GM23248 (cell line): ENCODE measurements at places on chromosomes 3 and 15. TPM values are rescaled to one million over a fixed set of nuclear protein-coding genes. Genes with fewer than 3 reads are reported as not detected.

SKOR1 gene
- polyA plus RNA-seq, result not detected in 2 replicates

SAMD7 gene
- polyA plus RNA-seq, result not detected in 2 replicates

FANCD2OS gene
- polyA plus RNA-seq, result not detected in 2 replicates

CERS3 gene
- polyA plus RNA-seq, result not detected in 2 replicates

SLC7A14 gene
- polyA plus RNA-seq, result 0.05 and 0.06 TPM in 2 replicates

ABHD17C gene
- polyA plus RNA-seq, result 2.1 and 2.2 TPM in 2 replicates

TICRR gene
- polyA plus RNA-seq, result 1.2 and 1.3 TPM in 2 replicates

SATB1 gene
- polyA plus RNA-seq, result 5.5 and 5.7 TPM in 2 replicates

LYZL4 gene
- not detected in 2 replicates for polyA plus RNA-seq

CHRNB4 gene
- polyA plus RNA-seq, result not detected in 2 replicates

CFAP100 gene
- polyA plus RNA-seq, result not detected in 2 replicates

CPB1 gene
- not detected in 2 replicates for polyA plus RNA-seq
